ENCODE measurements at places on chromosomes 12 and 14.

- DNase-seq = no peak
These were observed 131.9 kb downstream of the SMOC1 start for GRCh38 chr14:70011098-70011497.

DNA sequence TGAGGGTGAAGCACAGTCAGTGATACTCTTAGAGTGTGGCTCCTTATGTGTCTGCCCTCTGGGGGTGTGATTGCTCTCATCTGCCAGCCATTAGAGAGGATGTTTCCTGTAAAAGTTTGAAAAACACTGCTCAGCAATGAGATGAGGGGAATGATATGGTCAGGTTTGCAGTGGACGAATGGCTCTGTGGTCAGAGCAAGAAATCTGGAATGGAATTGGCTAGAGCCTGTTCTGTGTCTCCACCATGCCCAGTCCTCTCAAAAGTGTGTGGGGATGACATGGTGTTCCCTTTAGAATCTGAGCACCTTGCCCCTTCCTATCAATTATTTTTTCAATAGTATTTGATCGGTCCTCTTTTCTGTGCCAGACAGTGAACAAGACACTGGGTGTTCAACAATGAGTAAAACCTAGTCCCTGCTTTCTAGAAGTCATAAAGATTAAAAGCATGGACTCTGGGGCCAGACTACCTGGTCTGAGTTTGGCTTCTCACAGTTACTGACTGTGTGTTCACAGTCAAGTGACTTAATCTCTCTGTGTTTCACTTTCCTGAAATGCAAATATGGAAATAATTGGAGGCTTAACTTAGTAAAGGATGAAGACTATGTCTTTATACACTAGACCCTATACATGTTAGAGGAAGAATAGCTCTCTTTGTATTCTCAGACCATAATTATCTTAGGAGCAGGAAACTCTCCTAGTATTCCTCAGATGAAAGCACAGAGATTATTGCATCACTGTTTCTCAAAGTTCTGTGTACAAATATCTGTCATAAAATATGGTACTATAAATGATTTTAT lies 1.6 kb downstream of the ACSS3 start:
- DNase-seq = no peak

GRCh38 chr12:11136075-11136474 lies 1.6 kb upstream of the TAS2R30 start:
- no peak for DNase-seq

DNA sequence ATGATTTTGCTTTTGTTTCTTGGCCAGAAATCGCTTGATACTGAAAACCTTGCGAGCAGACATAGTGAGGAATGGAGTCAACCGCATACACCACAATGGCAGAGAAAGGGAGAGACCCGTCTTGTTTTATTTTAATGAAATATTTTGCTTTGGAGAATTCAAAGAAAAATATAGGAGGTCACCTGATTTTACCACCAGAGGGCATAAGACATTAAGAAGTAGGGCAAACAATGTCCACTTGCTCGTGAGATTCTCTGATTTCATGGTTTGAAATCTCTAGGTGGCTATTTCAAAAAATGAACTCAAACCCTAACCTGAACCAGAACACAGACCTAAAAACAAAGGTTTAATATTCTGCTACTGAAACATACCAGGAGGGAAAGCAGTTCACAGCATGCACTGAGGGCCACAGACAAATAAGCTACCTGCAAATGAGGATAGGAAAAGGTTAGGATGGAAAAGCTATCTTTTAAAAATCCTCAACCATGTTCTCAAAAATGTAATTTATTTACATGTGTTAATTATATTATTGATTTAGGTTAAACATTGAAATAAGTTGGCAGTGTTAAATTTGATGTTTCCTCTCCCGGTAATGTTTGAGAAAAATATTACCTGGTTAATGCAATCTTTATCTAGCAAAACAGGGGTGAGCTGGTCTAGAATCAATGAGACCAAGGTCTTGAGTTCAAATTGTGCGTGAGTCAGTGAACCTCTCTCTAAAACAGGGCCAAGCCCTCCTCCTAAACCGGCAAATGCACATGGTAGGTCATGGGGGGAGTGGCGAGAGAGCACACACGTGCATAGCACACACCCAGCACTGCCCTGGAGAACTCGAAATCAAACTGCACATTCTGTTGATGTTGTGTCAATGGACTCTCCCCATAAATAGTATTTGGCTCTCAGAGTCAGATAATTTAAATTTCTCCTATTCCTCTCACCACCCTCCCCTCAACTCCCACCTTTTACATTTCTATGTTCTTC lies 12.5 kb downstream of the IFNG-AS1 start:
- DNase-seq = no peak

GRCh38 chr12:21941506-21942376 lies 515 bp upstream of the ABCC9 start:
- DNase-seq = no peak

DNA sequence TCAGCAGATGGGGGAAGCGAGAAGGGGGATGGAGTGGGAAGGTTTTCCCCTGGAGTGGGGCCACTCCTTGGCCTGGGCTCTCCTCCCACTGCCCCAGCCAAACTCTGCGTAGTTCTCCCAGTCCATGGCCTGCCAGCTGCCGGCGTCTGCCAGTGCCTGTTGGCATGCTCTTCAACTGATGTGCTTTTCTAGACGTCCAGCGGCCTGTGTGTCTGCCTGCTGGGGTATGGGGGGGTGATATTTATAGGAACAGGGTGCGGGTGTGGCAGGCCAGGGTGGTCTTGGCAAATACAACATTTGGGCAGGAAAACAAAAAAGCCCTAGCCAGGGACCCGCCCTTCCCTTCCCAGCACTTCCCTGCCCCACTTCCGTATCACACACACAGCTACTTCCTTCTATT lies 786.3 kb upstream of the NOVA1 start:
- no peak for DNase-seq

DNA sequence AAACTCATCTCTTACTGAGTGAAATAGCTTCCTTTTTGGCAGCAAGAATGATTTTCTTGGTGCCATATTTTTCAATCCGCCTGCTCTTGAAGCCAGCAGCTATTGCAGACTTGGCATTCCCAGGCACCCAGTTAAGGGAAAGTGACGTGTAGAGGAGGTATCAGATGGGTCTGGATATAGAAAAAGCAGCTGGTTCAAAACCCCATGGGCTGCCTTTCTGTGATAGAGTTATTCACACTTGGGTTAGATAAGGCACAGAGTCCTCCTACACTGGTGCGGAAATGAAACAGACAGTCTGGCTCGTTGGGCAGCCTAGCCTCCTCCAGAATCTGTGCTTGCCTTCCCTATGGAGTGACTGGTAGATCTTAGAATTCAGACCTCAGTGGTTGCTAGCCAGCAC lies 62.2 kb downstream of the PTPN11 start:
- DNase-seq = no peak

GRCh38 chr14:94171208-94171607 lies 2.9 kb upstream of the PPP4R4 start:
- DNase-seq = no peak

GRCh38 chr14:76927971-76928700 lies 100.4 kb downstream of the IRF2BPL start:
- no peak for DNase-seq

DNA sequence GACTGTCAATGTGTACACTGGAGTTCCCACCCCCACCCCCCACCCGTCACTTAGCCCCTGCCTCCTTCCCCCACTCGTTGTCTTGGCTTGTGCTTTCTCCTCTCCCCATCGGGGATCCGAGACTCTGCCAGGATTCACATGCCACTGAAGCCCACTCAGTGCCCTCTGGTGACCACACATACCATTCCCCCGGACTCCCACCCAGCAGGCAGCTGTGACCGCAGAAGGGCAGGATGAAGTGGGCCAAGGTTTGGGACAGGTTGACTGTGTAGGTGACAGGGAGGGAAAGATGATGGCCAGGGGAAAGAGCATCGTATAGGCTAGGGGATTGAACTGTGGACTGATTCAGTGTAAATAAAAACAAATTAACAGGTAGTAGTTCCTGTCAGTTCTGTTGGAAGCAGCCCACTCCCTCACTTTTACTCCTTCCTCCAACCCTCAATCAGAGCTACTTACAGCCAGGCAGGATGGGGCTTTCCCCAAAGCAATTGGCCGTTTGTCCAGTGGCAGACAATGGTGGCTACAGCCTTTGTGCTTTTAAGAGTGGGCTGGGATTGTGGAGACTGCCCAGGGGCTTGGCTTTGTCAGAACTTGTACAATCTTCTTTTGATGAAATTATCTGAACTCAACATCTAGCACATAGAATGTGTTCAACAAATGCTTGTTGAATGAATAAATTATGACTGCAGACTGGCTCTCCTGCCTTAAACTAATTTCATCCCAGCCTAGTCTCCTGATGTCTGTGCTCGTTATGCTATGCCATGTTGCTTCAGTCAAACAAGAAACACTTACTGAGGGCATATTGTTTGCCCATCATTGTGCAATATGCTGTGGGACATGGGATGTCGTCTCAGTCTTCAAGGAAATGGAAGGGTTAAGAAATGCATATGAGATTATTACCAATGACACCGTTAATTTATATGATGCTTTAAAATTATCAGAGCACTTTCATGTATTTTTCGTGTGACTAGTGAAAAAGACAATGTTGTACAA lies 30.2 kb downstream of the TTC9 start:
- no peak for DNase-seq

GRCh38 chr12:59004456-59004855 lies 84.2 kb upstream of the LRIG3 start:
- no peak for DNase-seq

GRCh38 chr14:90087433-90087832 lies 25.6 kb downstream of the KCNK13 start:
- no peak for DNase-seq

- DNase-seq = no peak
These were observed 10.5 kb downstream of the GABARAPL1 start for GRCh38 chr12:10223208-10223607.

DNA sequence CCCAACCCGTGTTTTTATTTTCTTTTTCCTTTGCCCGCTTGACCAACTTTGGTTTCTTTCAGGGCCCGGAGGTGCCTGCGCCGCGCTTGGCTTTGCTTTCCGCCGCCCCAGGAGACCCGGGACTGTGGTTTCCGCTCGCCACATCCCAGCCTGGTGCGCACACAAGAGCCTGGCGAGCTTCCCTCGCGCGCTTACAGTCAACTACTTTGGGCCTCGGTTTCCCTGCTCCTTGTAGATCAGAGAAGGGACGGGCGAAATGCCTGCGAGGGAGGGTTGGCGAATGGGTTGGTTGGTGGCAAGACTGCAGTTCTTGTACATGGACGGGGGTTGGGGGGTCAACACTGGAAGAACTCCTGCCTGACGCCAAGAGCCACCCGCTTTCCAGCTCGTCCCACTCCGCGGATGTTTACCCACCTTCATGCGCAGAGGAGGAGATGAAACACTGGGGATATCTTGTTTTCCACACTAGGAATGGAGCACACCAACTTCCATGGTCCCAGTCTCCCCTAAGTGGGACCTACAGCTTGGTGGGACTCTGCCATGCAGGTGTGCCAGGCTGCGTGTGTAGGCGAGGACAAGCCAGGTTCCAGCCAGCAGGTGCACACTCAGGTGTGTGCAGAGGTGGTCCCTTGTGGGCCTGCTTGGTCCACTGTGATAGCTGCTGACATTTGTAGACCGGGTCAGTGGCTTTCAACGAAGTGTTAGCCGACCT lies 16.6 kb upstream of the TBX3 start:
- no peak for DNase-seq
